ENCODE measurements at places on chromosomes 1 and 21. TPM values are rescaled to one million over a fixed set of nuclear protein-coding genes. Genes with fewer than 3 reads are reported as not detected.

GRCh38 chr1:27203946-27204345 is 30.5 kb upstream of the WDTC1 start:
- H3K4me3 ChIP-seq: no peak overlapping the region
- DNase-seq: no peak
- no peaks in the 10 kb centered on the region for H3K36me3 ChIP-seq
- H3K27me3 ChIP-seq: no peaks in the 10 kb centered on the region
- H3K27ac ChIP-seq: no peak overlapping the region
- H3K4me1 ChIP-seq: no peaks in the 10 kb centered on the region

- no peaks in the 10 kb centered on the region for H3K27me3 ChIP-seq
- H3K36me3 ChIP-seq: no peaks in the 10 kb centered on the region
- H3K4me1 ChIP-seq: peaks cover 24% of the 10 kb centered on the region
- no peak overlapping the region for H3K4me3 ChIP-seq
- H3K27ac ChIP-seq: no peak overlapping the region
Measured at GRCh38 chr1:164699815-164700491, 141.0 kb downstream of the PBX1 start.

GRCh38 chr1:239586128-239586527 is 199.8 kb downstream of the CHRM3 start:
- H3K36me3 ChIP-seq: no peaks in the 10 kb centered on the region
- H3K4me1 ChIP-seq: no peaks in the 10 kb centered on the region
- no peak for DNase-seq
- no peak overlapping the region for H3K27ac ChIP-seq
- no peaks in the 10 kb centered on the region for H3K27me3 ChIP-seq
- H3K4me3 ChIP-seq: no peak overlapping the region

GRCh38 chr1:240649733-240650721 is 38.1 kb upstream of the GREM2 start:
- H3K27me3 ChIP-seq: peaks cover 74% of the 10 kb centered on the region
- H3K36me3 ChIP-seq: no peaks in the 10 kb centered on the region
- H3K27ac ChIP-seq: no peak overlapping the region
- no peak for DNase-seq

The PDIK1L gene
- 4.1 TPM for total RNA-seq

The MED8 gene
- total RNA-seq: 41.8 TPM
